ENCODE measurements at places on chromosomes 1 and 21.

DNA sequence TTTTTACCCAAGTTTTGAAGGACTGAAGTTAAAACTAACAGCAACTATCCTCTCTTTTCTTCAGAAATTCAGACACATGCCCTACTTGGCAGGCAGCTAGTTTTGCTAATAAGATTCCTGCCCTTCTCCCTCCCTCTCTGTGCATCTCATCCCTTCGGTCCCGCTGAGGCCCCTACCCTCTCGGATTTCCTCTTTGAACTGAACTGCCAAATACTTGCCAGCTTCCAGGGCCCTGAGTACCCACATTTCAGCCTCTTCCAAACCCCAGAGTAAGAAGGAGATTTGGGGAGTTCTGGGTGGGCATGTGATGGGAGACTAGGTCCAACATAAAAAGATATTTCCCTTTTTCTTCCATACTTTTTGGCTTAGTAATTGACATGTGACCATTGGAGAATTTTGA, 116.5 kb upstream of the JUN start:
- H3K27me3 ChIP-seq = no peaks in the 10 kb centered on the region
- DNase-seq = no peak
- no peak overlapping the region for H3K4me3 ChIP-seq
- H3K27ac ChIP-seq = no peak overlapping the region
- H3K4me1 ChIP-seq = peaks cover 29% of the 10 kb centered on the region

DNA sequence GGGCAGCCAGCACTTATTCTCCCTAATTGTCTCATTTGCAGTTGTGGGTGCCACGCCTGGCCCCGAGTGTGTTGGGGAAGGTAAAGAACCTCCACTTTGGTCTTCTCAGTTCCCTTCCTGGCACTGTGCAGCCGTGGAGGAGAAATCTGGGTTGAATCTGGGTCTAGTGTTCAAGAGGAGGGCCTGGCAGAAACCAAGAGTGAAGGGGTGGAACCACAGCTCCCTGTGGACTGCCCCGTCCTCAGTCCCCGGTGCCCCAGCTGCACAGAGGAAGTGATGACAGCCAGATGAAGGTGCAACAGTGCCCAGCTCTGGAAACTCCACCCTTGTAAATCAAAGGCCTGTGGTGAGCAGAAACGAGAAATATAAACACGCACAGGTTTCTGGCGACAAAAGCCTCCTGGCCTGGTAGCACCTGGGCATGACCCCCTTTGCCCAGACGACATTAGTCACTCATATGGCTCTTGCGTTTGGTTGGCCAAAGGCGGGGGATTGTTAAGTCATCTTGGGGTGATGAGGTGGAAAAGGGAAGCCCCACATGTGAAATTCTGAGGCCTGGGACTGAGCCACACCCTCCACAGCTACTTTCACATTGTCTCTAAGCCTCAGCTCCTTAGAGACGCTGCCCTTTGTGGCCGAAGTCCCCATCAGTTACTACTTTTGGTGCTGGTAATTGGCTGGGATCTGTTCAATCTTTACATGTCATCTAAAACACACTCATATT, 4.2 kb upstream of the ECE1 start:
- H3K27ac ChIP-seq = peak overlapping the region; percentile 89
- peaks cover 3% of the 10 kb centered on the region for H3K36me3 ChIP-seq
- no peaks in the 10 kb centered on the region for H3K27me3 ChIP-seq
- DNase-seq = peak; percentile 81
- peaks cover 94% of the 10 kb centered on the region for H3K4me1 ChIP-seq

DNA sequence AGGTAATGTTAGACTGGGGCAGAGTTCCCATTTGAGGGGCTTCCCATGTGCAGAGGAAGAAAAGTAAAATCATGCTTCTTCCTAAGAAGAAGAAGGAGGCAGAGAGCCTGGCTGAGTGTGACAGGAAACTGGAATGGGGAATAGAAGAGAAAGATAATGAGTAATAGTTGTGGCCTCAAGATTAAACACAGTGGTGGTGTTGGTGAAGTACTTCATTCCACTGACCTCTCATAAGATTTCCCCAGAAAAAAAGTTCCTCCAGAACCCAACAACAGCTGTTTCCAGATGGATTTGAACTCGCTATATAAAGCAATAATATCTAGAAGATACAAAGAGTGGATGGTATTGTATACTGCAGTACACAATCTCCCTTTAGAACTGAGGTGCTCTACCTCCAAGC, 13.0 kb downstream of the RGS1 start:
- H3K27me3 ChIP-seq = no peaks in the 10 kb centered on the region
- H3K27ac ChIP-seq = no peak overlapping the region
- H3K36me3 ChIP-seq = no peaks in the 10 kb centered on the region
- no peaks in the 10 kb centered on the region for H3K4me1 ChIP-seq
- H3K4me3 ChIP-seq = no peak overlapping the region

- no peak for DNase-seq
- no peaks in the 10 kb centered on the region for H3K36me3 ChIP-seq
- H3K4me1 ChIP-seq = no peaks in the 10 kb centered on the region
- no peak overlapping the region for H3K27ac ChIP-seq
These were observed 62.0 kb upstream of the RASAL2 start for GRCh38 chr1:178031856-178032320.

DNA sequence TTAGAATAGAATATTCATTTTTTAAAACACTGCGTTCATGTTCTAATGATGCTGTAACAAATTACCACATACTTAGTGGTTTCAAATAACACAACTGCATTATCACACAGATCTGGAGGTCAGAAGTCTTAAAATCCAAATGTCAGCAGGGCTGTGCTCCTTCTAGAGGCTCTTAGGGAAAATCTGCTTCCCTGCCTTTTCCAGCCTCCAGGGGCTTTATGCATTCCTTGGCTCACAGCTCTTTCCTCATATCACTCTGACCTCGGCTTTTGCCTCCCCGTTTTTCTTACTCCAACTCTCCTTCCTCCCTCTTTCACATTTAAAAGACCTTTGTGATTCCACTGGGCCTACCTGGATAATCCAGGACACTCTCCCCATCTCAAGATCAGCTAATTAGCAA, 18.6 kb upstream of the FMN2 start:
- H3K4me1 ChIP-seq = no peaks in the 10 kb centered on the region
- H3K27ac ChIP-seq = no peak overlapping the region
- no peaks in the 10 kb centered on the region for H3K27me3 ChIP-seq

GRCh38 chr1:164983023-164983650, 373.4 kb downstream of the LMX1A start:
- H3K4me3 ChIP-seq = no peak overlapping the region
- no peaks in the 10 kb centered on the region for H3K27me3 ChIP-seq
- no peak for DNase-seq
- H3K27ac ChIP-seq = no peak overlapping the region

DNA sequence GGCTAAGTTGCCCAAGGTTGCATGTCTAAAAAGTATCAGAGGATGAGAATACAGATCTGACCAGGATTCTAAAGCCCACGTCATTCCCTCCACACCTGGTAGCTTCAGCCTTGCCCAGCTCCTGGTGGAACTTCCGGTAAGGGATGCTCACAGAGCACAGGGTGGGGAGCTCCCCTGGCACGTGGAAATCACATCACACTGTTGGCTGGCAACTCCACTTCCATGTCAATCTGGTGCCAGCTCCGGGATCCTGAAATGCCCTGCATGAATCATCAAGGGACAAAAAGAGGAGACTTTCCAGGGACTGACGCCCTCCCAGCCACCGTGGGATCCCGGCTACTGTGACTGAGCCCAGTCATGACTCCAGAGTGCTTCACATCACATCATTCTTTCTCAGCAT, 12.4 kb upstream of the BCAR3 start:
- H3K27ac ChIP-seq = no peak overlapping the region
- no peak overlapping the region for H3K4me3 ChIP-seq
- H3K36me3 ChIP-seq = no peaks in the 10 kb centered on the region
- H3K4me1 ChIP-seq = peaks cover 3% of the 10 kb centered on the region

DNA sequence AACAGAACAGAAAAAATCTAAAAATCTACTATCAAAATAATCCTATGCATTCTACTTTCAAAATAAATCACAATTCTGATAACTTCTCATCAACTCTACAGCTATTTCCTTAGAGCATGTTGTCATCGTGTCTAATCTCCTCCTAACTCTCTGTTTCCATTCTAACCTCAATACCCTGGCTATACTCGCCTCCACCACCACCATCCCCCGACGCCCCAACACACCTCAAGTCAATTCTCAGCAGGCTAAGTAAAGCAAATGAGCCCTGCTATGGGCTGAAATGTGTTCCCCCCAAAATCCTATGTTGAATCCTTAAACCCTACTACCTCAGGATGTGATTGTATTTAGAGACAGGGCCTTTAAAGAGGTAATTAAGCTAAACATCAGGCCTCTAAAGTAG, 34.6 kb downstream of the NRDC start:
- no peaks in the 10 kb centered on the region for H3K27me3 ChIP-seq
- peaks cover 13% of the 10 kb centered on the region for H3K36me3 ChIP-seq
- no peak for DNase-seq
- H3K27ac ChIP-seq = no peak overlapping the region
- peaks cover 3% of the 10 kb centered on the region for H3K4me1 ChIP-seq

- H3K4me1 ChIP-seq = no peaks in the 10 kb centered on the region
- H3K36me3 ChIP-seq = no peaks in the 10 kb centered on the region
- no peak overlapping the region for H3K4me3 ChIP-seq
- no peaks in the 10 kb centered on the region for H3K27me3 ChIP-seq
- H3K27ac ChIP-seq = no peak overlapping the region
These were observed 37.8 kb downstream of the FAM78B start for GRCh38 chr1:166129006-166129405.

- H3K4me3 ChIP-seq = peak within 1 kb of the TSS; percentile 93
- peak within 1 kb of the TSS; percentile 88 for H3K27ac ChIP-seq
- no peak for DNase-seq
- no peaks in the 10 kb centered on the region for H3K27me3 ChIP-seq
These were observed at the start of gene PIK3CD for GRCh38 chr1:9651565-9652378. PIK3CD (plus strand) TSS chr1:9651731; CDS start chr1:9710456, 58,725 bp downstream.

DNA sequence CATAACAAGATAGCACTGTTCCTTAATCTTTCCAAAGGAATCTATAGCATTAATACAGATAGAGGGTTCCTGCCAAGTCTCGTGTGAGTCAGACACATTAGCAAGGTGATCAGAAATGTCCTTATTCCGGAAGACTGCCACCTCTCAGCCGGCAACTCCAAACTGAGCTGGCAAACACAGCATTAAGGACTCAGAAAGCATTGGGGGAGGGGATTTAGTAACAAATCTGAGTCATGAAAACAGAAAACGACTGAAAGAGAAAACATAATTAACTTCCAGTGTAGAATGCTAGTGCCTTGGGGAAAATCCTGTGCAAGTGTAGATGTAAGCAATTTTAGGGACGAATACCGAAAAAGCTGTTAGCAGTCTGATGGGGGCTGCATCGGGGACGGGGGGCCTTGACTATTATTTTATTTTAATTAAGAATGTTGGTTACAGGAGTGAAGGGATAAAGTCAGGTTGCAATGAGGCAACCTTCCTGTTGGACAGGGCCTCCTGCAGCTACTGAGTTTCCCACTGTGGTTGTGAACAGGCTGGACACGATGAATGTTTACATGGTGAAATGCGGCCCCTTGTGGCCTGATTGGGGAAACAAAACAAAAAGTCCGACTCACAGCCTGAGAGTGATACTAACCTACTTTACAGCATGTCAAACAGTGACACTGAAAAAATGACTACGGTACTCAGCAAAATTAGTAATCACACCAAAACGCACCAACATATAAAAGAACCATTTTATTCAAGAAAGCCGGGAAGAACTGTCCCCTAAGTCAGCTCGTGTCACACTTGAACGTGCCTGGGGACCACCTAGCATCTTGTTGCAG, 20.7 kb downstream of the MIS18A start:
- no peak overlapping the region for H3K4me3 ChIP-seq
- H3K27ac ChIP-seq = no peak overlapping the region
- no peaks in the 10 kb centered on the region for H3K36me3 ChIP-seq
- DNase-seq = no peak
- no peaks in the 10 kb centered on the region for H3K4me1 ChIP-seq
- H3K27me3 ChIP-seq = no peaks in the 10 kb centered on the region

- H3K36me3 ChIP-seq = no peaks in the 10 kb centered on the region
- no peaks in the 10 kb centered on the region for H3K27me3 ChIP-seq
- peaks cover 17% of the 10 kb centered on the region for H3K4me1 ChIP-seq
- no peak overlapping the region for H3K27ac ChIP-seq
- H3K4me3 ChIP-seq = no peak overlapping the region
- peak; percentile 23 for DNase-seq
These were observed 14.0 kb upstream of the SYNC start for GRCh38 chr1:32716312-32717148.

- H3K4me3 ChIP-seq = no peak overlapping the region
- no peak overlapping the region for H3K27ac ChIP-seq
- H3K36me3 ChIP-seq = peaks cover 88% of the 10 kb centered on the region
- H3K4me1 ChIP-seq = no peaks in the 10 kb centered on the region
These were observed 55.8 kb upstream of the GPR88 start for GRCh38 chr1:100482167-100482566.

GRCh38 chr1:75083223-75083622, 51.0 kb upstream of the LHX8 start:
- no peak overlapping the region for H3K27ac ChIP-seq
- no peak overlapping the region for H3K4me3 ChIP-seq
- no peaks in the 10 kb centered on the region for H3K36me3 ChIP-seq
- H3K27me3 ChIP-seq = no peaks in the 10 kb centered on the region

- H3K27ac ChIP-seq = peak overlapping the region; percentile 23
- peaks cover 22% of the 10 kb centered on the region for H3K27me3 ChIP-seq
- H3K4me3 ChIP-seq = peak overlapping the region; percentile 91
- no peak for DNase-seq
These were observed 791 bp upstream of the PIK3R3 start for GRCh38 chr1:46133181-46133658.

DNA sequence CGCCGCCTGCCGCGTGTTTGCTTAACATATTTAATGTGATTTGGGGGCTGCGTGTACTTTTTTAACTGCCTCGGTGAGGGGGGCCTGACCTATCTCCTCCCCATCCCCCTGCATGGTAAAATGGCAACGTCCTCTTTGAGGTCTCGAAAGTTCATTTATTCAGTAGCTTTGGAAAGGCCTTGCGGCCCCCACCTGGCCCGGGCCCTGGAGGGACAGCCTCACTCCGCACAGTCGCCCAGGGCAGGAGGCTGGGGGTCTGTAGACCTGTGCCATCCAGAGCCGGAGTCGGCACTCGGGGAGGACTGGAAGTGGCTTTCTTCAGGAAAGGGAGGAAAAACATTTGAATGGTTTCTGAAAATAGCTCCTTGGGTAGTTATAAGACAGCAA, 38.0 kb upstream of the ACTRT2 start:
- no peaks in the 10 kb centered on the region for H3K27me3 ChIP-seq
- no peaks in the 10 kb centered on the region for H3K4me1 ChIP-seq
- H3K4me3 ChIP-seq = no peak overlapping the region
- no peak for DNase-seq
- H3K27ac ChIP-seq = no peak overlapping the region

GRCh38 chr21:41148798-41149197, 19.2 kb upstream of the BACE2 start:
- no peak overlapping the region for H3K4me3 ChIP-seq
- H3K27ac ChIP-seq = no peak overlapping the region
- H3K4me1 ChIP-seq = no peaks in the 10 kb centered on the region
- H3K36me3 ChIP-seq = no peaks in the 10 kb centered on the region

GRCh38 chr1:39847940-39848339, 35.4 kb downstream of the TRIT1 start:
- DNase-seq = no peak
- no peaks in the 10 kb centered on the region for H3K27me3 ChIP-seq
- H3K36me3 ChIP-seq = peaks cover 12% of the 10 kb centered on the region
- H3K27ac ChIP-seq = no peak overlapping the region

Data from CD4-positive, alpha-beta T cell (primary cell).